Heart left ventricle (tissue), 16 donors: ENCODE measurements at places on chromosomes 1 and 21.

DNA sequence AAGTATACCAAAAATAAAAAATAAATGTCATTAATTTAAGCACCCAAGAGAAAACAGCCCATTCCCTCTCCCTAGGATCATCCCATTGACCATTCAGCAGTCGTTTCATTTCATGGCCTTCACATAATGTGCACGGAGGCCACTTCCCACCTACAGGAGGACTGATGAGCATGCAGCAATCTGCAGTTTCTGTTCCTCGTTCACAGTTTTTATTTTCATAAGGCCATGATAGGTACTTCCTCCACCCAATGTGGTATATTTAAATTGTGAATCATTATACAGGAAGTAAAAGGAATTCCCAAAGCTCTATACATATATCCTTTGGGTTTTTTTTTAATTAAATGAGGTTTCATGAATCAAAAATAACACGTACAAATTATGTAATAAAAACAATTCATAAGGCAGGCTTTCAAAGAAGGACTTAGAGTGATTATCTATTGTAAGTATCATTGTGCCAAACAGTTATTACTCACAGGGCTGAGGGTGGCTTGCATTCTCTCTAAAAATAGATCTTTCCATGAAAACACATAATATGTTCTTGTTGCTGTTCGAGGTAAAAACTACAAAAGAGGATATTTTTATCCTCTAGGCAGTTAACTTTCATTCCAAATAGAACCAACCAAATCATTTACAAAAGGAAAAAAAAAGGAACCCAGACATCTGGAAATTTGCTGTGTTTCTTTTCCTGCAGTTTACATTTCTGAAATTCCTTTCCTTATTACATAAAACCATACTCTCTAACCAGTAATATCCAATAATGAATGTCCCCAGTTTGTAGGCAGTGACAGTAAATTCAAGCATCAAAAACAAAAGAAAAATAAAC, 27.5 kb upstream of the SLC44A3 start:
- DNase-seq: no peak

DNA sequence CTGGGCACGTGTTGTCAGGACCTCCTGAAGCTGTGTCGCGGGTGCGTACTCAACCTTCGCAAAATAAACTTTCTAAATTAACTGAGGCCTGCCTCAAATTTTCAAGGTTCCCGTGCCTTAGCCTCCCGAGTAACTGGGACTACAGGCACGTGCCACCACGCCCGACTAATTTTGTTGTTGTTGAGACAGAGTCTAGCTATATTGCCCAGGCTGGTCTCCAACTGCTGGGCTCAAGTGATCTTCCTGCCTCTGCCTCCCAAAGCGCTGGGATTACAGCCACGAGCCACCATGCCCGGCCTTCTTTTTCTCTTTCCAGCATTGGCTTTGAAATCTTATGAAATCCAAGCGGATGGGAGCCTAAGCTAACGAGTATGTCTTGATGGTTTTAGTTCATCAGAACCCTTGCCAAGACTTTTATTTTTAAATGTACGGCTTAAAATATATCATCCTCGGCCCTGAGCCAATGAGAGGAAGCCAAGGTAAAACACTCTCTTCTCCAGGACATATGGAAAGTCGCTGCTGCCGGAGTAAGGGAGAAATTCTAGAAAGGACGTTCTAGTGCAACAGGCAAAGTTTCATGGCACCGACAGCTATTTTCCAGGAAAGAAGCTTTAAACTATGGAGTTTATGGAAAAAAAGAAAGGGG, 12.7 kb upstream of the ERVH48-1 start:
- DNase-seq: no peak

- DNase-seq: no peak
These were observed 768.4 kb downstream of the LTN1 start for GRCh38 chr21:28224191-28224726.

GRCh38 chr21:45153358-45154318, 79.3 kb downstream of the ADARB1 start:
- DNase-seq: peak; percentile 43

- DNase-seq: no peak
These were observed 5.7 kb upstream of the CBR3 start for GRCh38 chr21:36129219-36129618.

- DNase-seq: no peak
These were observed 163.3 kb downstream of the PIK3R3 start for GRCh38 chr1:45968941-45969666.

DNA sequence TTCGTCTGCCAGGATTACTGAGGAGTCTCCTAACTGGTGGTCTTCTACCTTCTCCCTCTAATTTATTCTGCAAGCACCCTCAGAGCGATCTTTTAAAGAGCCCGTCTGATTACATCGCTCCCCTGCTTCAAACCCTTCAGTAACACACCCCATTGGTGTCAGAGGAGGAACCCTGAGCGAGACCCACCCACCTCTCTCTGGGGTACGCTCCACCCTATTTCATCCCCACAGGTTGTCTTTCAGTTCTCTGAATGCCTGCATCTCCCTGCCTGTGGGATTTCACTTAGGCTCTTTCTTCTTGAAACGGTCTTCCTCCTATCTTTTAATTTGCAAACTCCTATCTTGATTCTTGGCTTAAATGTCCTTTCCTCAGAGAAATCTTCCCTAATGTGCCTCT, 39.4 kb downstream of the C1orf21 start:
- DNase-seq: no peak

GRCh38 chr1:22071511-22071910, 19.0 kb downstream of the CDC42 start:
- no peak for DNase-seq

DNA sequence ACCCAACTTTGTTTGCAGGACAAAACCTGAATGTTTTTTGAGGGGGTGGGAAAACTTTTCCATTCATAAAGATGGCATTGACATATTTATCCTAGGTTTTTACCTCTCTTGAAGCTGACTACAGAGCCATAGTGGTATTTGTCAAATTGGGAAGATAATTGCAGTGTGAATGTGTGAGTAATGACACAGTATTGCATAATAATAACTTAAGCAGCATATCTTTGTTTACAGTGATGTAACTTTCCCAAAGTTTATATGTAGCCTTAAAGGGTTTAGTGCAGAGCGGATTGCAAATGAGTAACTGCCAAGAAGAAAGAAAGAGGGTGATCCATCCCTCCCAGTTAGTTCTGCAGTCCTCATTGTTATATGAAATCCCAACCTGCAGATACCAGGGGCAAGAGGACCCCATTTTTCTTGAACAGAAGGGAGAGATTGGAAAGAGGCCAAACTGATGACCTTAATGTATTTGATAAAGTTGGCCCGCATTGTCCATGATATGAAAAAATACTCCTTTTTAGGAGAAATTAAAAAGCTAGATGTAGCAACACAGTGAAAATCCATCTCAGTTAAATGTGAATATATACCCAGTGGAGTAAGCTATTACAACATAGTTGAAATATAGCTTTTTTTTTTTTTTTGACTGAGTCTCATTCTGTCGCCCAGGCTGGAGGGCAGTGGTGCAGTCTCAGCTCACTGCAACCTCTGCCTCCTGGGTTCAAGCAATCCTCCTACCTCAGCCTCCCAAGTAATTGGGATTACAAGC, 23.7 kb upstream of the NFIA start:
- DNase-seq: no peak

DNA sequence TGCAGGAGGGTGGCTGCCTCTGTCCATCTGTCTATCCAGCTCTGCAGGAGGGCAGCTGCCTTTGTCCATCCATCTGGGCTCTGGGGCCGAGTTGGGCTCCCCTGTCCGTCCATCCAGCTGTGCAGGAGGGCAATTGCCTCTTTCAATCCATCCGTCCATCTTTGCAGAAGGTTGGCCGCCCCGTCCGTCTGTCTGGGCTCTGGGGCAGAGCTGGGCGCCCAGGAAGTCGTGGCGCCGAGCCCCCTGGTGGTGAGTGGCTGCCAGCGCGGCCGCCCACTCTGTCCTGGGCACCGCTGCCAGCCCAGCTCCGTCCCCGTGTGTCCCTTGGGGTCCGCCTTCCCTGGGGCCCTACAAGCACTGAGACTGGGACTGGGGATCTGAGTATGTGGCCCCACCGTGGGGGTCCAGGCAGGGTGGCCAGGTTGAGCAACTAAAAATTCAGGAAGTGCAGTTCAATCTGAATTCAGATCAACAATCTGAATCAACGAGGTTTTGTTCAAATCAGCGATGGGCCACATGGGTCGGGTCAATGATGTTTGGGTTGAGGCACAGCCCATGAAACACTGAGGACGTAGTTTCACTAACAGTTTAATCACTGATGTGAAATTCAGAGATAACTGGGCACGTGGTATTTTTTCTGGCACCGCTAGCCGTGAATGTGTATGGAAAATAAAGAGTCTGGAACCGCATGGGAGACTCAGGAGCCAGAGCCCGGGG, 99.1 kb upstream of the ACTRT2 start:
- DNase-seq: no peak

- no peak for DNase-seq
These were observed 54.6 kb downstream of the PRKCZ start for GRCh38 chr1:2104621-2105427.
